ENCODE measurements at places on chromosomes 6 and 20.

- DNase-seq: no peak
These were observed 163.7 kb downstream of the DLL1 start for GRCh38 chr6:170127151-170127550.

DNA sequence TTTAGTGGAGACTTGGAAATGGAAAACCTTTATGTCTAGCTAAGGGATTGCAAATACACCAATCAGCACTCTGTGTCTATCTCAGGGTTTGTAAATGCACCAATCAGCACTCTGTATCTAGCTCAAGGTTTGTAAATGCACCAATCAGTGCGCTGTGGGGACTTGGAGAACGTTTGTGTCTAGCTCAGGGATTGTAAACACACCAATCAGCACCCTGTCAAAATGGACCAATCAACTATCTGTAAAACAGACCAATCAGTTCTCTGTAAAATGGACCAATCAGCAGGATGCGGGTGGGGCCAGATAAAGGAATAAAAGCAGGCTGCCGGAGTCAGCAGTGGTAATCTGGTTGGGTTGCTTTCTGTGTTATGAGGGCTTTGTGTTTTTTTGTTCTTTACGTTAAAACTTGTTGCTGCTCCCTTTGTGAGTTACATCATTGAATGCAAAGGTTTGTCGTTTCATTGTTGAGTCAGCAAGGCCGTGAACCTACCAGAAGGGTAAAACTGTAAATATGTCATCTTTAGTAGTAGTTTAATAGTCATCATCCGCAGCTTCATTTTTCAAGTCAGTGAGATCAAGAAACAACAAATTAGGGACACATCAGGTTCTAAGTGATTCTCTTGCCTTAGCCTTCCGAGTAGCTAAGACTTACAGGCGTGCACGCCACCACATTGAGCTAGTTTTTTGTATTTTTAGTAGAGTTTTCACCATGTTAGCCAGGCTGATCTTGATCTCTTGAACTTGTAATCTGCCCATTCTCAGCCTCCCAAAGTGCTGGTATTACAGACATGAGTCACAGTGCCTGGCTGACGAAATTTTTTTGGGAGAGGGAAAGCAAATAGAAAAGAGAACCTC is 22.7 kb upstream of the NUP153 start:
- no peak for DNase-seq

GRCh38 chr6:136067731-136068341 is 182.3 kb downstream of the MTFR2 start:
- no peak for DNase-seq

- DNase-seq: no peak
These were observed 610.3 kb downstream of the RNF144B start for GRCh38 chr6:18997375-18997826.

- DNase-seq: no peak
These were observed 207.8 kb downstream of the OTOR start for GRCh38 chr20:16955971-16956370.

- DNase-seq: no peak
These were observed 76.5 kb upstream of the EZR start for GRCh38 chr6:158895661-158896060.

- DNase-seq: no peak
These were observed 7.7 kb upstream of the ASXL1 start for GRCh38 chr20:32350421-32350820.

GRCh38 chr20:36493801-36494114 is 47.6 kb upstream of the MYL9 start:
- no peak for DNase-seq

DNA sequence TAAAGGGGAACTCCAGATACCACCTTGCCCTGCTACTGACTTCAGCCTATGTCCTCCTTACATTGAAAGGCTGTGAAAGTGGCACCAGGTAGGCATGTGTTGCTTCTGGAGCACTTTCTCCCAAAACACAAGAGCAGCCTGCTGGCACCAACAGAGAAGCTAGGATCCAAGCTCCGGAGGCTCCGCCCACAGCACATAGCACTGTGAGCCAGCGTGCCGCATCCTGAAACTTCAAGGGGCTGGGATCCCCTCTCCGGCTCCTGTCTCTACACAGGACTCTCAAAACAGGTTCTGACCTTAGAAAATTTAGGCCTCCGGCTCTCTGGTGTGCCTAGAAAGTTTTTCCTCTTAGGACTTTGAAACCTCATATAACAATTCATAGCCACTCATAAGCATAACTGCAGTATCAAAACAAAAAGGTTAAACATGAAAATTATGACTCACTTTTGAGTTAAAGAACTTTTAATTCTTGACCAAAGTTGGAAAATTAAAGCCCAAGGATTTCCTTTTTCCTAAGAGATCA is 41.1 kb downstream of the EZR start:
- no peak for DNase-seq

DNA sequence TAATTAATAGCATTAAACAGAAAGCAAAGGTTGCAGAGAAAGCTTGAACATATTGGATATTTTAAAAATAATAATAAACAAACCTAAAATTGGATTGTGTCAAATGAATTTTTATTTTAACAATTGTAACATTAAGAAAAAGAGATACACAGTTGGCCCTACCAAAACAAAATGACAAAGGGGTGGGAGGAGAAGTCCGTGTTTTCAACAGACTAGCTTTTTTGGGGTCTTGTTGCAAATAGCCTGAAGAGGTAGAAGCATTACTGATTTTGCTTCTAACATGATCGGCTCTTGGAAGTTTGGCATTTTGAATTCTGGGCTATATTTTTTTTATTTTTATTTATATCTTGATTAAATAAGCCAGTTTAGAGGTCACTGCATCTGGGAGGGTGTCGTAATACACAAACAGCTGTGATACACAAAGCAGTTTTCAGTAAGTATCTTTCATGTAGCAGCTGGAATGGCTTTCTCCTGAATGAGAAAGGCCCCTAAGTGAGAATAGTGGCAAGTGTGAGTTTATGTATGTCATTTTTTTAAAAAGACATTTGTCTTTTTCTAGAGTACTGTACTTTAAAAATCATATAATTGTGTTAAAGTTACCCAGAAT is 85.5 kb upstream of the ZNF217 start:
- DNase-seq: no peak

DNA sequence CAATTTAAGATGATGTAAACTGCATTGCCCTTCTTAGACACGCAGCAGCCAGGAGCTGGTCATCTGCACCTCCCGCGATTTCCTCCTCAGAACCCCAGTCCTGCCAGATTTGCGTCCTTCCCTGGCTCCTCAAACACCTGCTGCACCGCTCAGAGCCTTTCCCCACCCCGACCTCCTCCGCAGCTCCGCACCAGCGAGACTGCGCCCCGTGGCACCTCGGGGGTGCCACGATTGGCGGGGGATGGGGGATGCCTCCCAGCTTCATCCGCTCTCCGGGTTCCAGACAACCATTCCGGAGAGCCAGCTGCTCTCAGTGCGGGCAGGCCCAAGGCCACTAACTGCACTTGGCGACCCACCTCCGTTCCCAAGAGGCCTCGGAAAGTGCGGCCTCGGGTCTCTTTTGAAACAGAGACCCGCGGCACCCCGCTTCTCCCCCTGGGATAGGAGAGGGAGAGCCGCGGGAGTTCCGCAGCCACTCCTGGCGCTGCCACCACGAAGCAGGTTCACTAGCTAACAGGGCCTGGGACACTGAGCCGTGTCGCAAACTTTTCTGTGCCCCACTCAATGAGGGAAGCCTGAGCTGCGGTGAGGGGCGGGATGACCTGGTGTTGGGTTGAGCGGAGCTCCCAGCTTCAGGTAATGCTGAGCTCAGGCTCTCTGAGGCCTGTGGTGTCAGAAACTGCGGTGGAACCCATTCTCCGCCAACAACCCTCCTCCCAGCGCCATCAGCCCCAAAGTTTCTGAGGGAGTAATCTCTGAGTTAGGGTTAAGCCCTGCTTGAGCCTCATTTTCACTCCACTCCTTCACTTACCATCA is 7.3 kb upstream of the TFAP2A start:
- no peak for DNase-seq

DNA sequence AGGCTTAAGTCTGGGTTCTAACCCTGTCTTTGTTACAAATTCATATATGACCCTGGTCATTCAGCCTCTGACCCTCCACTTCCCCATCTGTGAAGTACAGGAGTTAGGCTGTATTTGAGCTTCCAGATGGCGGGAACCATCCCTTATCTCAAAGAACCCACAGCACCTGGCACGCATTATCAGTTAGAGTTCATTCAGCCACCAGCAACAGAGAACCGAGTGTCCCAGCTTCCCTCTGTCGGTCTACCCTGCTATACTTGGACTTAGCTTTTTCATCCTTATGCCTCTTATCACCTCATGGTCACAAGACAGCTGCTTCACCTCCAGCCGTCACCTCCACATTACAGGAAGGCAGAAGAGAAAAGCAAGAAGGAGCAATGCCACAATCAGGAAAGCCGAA is 147.8 kb downstream of the EYA2 start:
- DNase-seq: no peak

GRCh38 chr6:130758813-130759212 is 68.4 kb upstream of the SMLR1 start:
- no peak for DNase-seq

DNA sequence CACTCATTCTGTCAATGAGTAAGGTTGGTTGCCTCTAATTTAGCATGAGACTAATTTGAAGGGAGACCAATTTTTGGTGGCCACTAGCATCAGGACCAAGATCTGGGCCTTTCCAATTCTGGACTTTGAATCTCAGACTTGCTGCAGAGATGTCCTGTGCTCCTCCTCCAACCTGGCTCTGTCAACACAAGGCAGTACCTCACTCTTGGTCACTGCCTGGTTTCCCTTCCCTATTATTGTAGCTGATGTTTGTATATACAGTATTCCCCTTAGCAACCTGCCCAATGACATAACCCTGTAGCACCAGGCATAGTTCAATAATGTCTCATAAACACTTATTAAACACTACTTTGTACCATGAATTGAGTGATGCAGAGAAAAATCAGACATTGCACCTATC is 50.4 kb downstream of the UNC5CL start:
- no peak for DNase-seq

DNA sequence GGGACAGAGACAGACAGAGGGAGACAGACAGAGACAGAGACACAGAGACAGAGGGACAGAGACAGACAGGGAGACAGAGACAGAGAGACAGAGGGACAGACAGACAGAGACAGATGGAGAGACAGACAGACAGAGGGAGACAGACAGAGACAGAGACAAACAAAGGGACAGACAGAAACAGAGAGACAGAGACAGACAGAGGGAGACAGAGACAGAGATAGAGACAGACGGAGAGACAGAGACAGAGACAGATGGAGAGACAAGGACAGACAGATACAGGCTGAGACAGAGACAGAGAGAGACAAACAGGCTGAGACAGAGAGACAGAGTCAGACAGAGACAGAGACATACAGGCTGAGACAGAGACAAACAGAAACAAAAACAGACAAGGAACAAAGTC is 39.4 kb upstream of the PHACTR3 start:
- no peak for DNase-seq

GRCh38 chr6:34239500-34239825 is 2.8 kb downstream of the HMGA1 start:
- no peak for DNase-seq

DNA sequence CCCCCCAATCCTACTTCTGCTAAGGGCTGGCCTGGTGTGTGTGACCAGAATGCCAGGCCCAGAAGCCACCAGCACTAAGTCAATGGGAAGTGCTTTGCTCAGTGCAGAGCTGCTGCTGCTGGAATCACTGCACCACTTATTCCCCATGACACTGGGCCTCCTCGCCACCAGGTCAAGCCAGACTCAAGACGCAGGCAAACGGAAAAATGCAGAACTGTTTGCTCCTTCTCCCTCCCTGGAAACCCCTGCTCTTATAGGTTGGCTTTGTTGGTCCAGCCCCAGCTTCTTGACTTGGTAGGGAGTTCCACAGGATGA is 121.9 kb downstream of the PHACTR3 start:
- DNase-seq: no peak

- no peak for DNase-seq
These were observed 10.0 kb upstream of the TGIF2 start for GRCh38 chr20:36563374-36563773.

- no peak for DNase-seq
These were observed 53.0 kb downstream of the SNAP25 start for GRCh38 chr20:10271494-10272219.

GRCh38 chr6:64732888-64733287 is 974.1 kb downstream of the EYS start:
- no peak for DNase-seq

DNA sequence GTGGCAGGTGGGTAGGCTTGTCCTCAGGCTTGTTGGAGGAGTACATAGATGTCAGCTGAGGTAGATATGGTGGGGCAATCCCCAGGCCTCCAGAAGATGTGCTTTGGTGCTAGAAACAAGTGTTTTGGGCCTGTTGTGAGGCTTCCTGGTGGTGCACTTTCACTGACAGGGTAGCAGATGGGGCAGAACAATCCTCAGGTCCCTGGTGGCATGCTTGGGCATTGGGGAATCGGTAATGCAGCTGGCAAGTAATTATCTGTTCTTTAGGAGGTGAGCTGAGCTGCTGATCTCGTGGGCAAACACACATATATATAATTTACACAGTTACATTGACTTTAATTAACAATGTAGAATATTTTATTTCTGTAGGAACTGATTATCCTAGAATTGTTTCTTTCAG is 458.7 kb downstream of the BMP2 start:
- DNase-seq: peak; percentile 92

GRCh38 chr6:18388942-18389341 is 1.8 kb downstream of the RNF144B start:
- DNase-seq: no peak

DNA sequence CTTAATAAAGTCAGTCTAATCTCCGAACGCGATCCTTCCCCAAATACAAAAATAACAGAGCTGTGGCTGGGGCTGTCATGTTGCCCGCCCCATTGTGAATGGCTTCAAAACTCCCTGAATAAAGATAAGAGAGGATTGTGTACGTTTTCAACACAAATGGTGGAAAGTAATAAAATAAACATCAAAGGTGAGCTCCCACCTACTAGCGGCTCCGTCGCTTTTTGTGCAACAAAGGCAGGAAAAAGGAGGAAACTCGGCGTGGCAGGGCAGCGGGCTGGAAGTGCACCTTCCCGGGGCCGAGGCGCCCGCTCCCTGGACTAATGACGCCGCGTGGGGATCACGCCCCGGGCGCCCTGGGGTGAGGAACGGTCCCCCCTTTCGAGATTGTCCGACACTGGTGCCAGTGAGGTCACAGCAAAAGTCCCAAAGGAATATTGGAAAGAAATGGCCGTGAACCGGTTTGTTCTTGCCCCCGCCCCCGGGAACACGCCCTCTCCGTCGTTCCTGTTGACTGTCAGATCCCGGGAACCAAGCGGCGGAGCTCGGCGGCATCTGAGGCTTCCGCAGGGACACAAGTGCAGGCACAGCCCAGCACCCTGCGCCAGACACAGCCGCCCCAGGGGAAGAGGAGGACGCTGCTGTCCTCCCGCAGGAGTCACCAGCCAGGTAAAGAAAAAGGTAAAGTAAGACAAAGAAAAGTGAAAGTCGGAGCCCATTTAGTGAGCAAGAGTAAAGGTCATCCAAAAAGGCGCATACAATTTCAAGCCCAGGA is 1.1 kb upstream of the FOXQ1 start:
- DNase-seq: no peak

DNA sequence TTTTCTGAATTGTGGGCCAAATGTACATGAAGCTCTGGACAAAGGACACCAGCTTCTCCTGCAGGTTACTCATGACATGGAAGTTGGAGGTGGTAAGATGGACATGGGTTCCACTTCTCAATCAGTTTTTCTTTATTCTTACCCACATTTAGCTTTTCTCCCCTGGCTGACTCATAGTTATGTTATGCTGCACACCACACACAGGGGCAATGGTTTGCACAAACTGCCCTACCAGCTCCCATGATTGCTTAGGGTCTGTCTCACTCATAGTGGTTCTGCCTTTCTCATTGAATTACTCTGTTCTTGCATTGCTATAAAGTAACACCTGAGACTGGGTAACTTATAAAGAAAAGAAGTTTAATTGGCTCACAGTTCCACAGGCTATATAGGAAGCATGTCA is 4.5 kb upstream of the CD109 start:
- DNase-seq: no peak

GRCh38 chr6:26472549-26473290 is 15.0 kb downstream of the BTN2A1 start:
- DNase-seq: no peak

Data from NCI-H2171 (cell line).